ENCODE measurements at places on chromosomes 3 and 15.

DNA sequence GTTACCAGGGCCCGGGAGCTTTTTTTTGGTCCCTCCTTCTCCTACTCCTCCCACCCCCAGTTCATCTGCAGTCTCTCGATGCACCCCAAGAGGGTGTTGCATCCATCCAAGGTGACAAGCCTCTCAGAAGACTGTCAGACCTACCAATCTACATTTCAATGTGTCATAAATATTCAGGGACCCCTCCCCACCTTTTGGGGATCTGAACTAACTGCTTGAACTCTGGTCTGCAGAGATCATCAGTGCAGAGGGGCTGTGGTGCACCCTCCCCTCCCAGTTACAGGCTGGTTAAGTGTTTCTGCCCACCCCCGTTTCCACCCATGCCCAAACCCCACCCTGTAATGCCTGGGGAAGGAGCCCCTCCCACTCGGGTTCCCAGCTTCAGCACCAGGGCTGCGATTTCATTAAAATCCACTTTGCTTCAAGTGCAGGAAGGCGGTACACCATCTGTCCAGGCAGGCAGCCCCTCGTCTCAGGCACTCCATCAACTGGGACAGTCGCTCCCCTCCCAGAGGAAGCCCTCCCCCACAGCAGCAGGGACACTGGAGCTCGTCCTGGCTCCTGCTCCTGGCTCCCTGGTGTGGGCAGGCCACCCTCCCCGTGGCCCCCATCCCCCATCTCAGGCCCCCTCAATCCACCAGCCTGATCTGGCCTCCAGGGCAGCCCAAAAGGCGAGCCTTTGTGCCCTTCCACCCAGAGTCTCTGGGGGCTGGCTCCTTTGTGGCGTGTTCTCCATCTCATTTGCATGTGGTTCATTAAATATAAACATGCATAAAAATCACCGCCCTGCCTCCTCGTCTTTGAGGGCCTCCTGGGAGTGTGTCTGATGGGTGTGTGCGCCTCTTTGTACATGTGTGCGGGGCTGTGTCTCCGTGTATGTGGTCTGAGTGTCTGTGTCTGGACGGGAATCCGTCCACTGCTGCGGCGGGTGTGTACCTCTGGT, 32.3 kb downstream of the RNU5B-1 start:
- no peak for DNase-seq

- no peak for DNase-seq
These were observed 7.2 kb downstream of the COX17 start for GRCh38 chr3:119669906-119670570.

DNA sequence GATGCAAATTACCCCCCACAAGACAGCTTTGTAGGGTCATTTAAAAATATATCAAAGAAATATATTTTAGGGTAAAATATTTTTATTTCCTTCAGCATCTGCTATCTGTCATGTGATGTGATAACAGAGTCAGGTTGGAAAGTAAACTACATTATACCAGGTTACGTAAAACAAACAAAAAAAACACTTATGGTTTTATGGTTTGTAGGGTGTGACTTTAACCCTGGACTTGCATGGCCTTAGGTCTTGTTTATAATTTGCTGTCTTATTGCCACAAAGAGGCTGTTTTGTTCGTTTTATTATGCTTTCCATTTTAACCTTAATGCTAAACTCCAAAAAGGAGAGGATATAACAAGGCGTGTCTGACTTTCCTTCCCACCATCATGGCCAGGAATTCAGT, 244.5 kb upstream of the MME start:
- DNase-seq: no peak

DNA sequence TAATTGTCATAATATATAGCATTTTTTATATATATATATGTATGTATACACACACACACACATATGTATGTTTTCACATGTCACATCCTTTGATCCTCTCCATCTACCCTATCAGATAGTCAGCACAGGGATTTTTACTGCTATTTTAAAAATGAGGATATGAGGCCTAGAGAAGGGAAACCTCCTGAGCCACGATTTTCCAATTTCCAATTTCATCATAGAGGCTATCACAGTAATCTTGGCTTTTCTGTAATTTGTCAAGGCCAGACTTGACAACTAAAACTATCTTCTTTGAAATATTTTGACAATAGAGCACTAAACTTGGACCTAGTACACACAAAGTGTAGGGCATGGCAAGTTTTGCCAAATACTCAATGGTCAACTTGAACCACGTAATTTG, 42.5 kb downstream of the IL1RAP start:
- no peak for DNase-seq

Measured in anterior cingulate cortex (tissue), 58 donors.